Fibroblast of skin of left quadriceps (primary cell): ENCODE measurements at places on chromosomes 2 and 18.

GRCh38 chr2:1373830-1374229 is 39.4 kb upstream of the TPO start:
- no peak for DNase-seq

GRCh38 chr2:171670655-171671054 is 16.6 kb upstream of the DYNC1I2 start:
- no peak for DNase-seq

DNA sequence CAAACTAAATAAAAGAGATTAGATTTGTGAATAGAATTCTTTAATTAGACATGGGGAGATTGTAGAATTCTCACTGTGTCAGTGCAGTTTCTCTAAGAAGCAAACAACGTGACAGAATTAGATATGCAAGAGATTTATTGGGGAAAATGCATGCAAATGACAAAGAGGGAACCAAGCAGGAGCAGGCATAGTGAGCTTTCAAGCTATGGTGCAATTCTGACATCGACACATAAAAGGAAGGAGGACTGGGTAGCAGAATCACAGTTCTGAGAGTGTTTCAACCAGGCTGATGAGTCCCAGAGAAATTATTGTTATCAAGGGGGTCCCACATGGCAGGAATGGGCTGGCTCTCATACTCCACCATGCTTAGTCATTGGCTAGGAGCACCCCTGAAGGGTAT is 338.4 kb downstream of the FIGN start:
- DNase-seq, result no peak

DNA sequence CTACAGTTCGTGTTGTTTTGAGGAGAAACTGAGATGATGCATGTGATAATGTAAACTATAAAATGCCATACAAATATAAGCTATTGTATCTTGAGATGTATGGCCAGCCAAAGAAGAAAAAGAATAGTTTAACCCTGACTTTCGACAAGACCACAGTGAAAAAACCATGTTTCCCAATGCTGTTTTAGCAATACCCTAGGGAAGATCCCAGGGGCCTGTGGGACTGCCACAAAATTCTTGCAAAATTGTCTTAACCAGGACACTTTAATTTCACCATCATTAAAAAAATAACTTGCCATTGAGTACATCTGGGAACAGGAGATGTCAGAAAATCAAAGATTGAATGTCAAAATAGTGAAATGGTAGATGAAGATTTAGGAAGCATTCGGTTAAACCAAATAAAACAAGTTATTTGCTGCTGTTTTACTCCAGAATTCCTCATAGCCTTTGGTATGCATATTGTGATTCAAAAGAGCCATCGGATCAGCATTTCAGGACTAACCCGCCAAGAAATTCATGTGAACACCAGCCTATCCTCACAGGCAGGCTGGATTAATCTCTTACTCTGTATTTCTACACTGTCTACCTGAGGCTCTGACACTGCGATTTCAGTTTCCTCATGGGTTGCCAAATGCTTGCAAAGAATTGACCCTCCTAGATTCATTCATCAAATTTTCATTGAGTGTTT is 49.0 kb upstream of the SP3 start:
- no peak for DNase-seq

DNA sequence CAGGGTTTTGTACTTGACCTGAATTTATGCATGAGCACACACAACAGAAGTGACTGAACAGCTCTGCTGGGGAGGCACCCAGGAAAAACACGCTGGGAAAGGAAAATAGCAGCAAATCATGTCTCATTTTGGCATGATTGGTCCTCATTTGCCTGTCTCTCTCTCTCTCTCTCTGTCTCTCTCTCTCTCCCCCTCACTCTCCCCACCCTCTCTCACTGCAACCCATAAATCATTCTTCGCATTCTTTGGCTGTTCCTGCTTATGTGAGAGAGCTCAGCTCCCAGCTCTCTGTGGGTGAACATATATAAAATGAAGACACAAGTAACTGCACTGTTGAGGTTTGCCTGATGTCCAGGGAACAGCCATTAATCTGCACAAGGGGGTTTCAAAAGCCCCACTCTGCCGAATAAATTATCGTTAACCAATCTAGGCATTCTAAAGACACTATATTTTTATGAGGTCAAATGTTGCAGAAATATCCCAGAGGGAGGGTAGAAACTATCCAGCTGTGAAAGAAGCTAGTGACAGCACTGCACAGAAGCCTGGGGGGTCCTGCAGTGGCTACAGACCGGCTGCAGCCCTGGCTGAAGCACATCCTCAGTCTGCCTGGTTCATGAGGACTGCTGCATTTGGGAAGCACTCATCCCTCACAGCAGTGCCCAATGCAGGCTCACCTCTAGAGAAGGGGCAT is 260.3 kb downstream of the AFF3 start:
- peak; percentile 95 for DNase-seq

DNA sequence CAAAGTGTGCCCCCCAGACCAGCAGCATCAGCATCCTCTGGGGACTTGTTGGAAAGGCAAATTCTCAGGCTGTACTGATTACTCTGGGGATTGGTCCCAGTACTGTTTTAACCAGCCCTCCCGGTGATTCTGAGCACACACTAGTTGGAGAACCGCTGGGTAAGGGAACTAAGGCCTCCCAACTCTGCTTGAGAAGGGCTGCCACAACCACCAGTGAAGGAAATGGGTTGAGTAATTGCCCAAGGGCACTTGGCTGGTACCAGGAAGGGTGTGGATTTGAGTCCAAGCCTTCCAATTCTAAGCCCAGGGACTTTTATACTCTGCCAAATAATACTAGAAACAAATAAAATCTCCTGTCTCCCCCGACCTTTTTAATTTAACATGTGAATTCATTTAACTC is 219.9 kb downstream of the SETBP1 start:
- no peak for DNase-seq
